ENCODE measurements at places on chromosomes 12 and 14. TPM values are rescaled to one million over a fixed set of nuclear protein-coding genes. Genes with fewer than 3 reads are reported as not detected.

ZC3H10 gene
- total RNA-seq = 9.8 TPM

ANO6 gene
- total RNA-seq = 80.9 TPM

LUM gene
- total RNA-seq = 104 TPM

ARHGAP9 gene
- total RNA-seq = 10.0 TPM

FGF23 gene
- total RNA-seq = not detected

PTGER2 gene
- 3.4 TPM for total RNA-seq

PRMT5 gene
- 80.9 TPM for total RNA-seq

RHOJ gene
- total RNA-seq = 20.6 TPM

SLC17A8 gene
- 0.34 TPM for total RNA-seq

IL23A gene
- total RNA-seq = 0.49 TPM

GMFB gene
- 35.9 TPM for total RNA-seq

LALBA gene
- total RNA-seq = not detected

VRTN gene
- total RNA-seq = not detected

NTS gene
- total RNA-seq = not detected

DDX23 gene
- 71.7 TPM for total RNA-seq

LBHD2 gene
- not detected for total RNA-seq

EPYC gene
- total RNA-seq = not detected

KRT78 gene
- total RNA-seq = not detected

MANSC4 gene
- not detected for total RNA-seq

SMIM41 gene
- 0.78 TPM for total RNA-seq

REP15 gene
- 1.2 TPM for total RNA-seq

PLD4 gene
- total RNA-seq = 2.6 TPM

PLBD1 gene
- 85.4 TPM for total RNA-seq

AKAP3 gene
- 4.2 TPM for total RNA-seq

LEMD3 gene
- total RNA-seq = 27.5 TPM

KLHDC2 gene
- total RNA-seq = 63.9 TPM

CIPC gene
- total RNA-seq = 39.5 TPM

ALX1 gene
- 0.26 TPM for total RNA-seq

SLC22A17 gene
- total RNA-seq = 35.3 TPM

CRIP2 gene
- total RNA-seq = 186 TPM

KRT72 gene
- total RNA-seq = not detected

BHLHE41 gene
- total RNA-seq = 186 TPM

ZDHHC22 gene
- total RNA-seq = not detected

CIROP gene
- total RNA-seq = not detected

BDKRB2 gene
- total RNA-seq = 17.1 TPM

RIMBP2 gene
- 0.57 TPM for total RNA-seq

SLC48A1 gene
- 41.3 TPM for total RNA-seq

KRT5 gene
- 388 TPM for total RNA-seq

SOAT2 gene
- 0.18 TPM for total RNA-seq

SERPINA10 gene
- not detected for total RNA-seq

ANO2 gene
- total RNA-seq = 4.2 TPM

FGF6 gene
- not detected for total RNA-seq

TAS2R10 gene
- 0.62 TPM for total RNA-seq

DPY19L2 gene
- 28.9 TPM for total RNA-seq

CLEC14A gene
- total RNA-seq = 18.6 TPM

DBX2 gene
- total RNA-seq = 0.73 TPM

KIF26A gene
- 6.1 TPM for total RNA-seq

INHBC gene
- total RNA-seq = not detected

SCN8A gene
- total RNA-seq = 2.2 TPM

CIT gene
- total RNA-seq = 4.1 TPM

ANO4 gene
- 4.1 TPM for total RNA-seq
